Activated CD4-positive, CD25-positive, alpha-beta regulatory T cell (primary cell): ENCODE measurements at places on chromosomes 7 and 10.

DNA sequence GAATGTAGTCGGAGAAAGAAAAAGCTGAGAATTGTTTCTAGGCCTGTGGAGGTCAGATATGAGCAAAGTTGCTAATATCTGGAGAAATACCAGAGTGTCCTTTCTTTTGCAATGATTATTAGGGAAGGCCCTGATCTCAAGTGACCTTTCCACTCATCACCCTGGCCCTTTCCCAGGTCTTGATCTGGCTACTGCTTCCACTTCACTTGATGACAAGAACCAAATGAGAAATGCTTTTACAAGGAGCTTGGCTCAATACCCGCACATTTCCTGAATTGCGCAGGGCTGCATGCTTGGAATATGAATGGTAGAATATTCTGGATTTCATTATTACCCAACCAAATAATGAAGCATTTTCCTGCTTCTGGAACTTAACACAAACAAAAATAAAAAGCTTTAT is 104.6 kb downstream of the ITGB8 start:
- no peak for DNase-seq

GRCh38 chr7:151382079-151382885 is 27.6 kb downstream of the WDR86 start:
- DNase-seq = no peak

DNA sequence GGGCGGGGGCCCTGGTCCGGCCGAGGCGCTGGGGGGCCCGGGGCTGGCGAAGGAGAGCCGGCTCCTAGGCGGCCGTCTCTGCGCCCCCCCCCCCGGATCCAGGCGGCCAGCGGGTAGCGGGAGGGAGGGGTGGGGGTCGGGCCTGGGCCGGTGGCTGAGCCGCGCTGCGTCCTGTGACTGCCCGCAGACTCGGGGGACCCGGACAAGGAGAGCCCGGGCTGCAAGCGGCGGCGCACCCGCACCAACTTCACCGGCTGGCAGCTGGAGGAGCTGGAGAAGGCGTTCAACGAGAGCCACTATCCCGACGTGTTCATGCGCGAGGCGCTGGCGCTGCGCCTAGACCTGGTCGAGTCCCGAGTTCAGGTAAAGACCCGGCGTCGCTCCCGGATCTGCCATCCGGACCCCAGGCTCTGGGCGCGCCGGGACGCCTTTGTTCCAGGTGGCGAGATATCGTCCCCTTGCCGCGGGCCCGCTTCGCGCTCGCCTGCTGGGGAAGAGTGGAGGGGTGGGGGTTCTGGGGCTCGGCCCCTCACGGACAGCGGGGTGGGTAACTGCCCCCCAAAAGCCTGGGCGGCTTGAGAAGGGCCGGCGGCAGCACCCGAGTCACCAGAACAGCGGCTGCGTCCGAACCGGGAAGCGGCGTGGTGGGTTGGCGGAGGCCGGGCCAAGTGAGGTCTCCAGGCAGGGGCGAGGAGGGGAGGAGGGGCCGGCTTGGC is 819 bp downstream of the UNCX start:
- DNase-seq = no peak

DNA sequence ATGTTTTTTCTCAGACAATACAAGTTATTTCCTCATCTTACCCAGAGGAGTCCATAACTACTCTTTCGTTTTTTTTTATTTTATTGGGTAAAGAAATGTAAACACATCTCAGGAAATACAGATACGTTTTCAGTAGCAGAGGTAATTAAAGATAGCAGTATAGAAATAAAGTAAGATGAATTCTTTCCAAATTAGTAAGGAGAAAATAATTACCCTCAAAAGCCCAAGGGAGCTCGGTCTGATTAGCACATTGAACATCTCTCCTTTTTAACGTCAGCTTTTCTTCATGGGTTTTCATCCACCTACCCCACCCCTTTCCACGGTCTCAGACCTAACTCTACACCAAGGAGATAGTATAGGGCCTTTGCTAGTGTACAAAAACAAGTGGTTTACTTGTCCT is 294.2 kb downstream of the GRID1 start:
- no peak for DNase-seq
